CD4-positive, alpha-beta T cell treated with Interleukin-6 at 100 ng/mL for 8 hours (primary cell): ENCODE measurements at places on chromosomes 5 and 9.
A peak's percentile ranks its signal among the peaks of the same experiment; 100 is the strongest.

GRCh38 chr5:50441493-50441955, 436 bp upstream of the EMB start:
- peak; percentile 25 for DNase-seq

GRCh38 chr5:72319976-72320752, at the start of the genes MRPS27 and PTCD2:
Gene MRPS27 (minus strand): TSS chr5:72320240. CDS start chr5:72320221, 19 bp downstream.
Gene PTCD2 (plus strand): TSS chr5:72320373. CDS start chr5:72320383, 10 bp downstream.
- DNase-seq = peak; percentile 96

- no peak for DNase-seq
Measured at GRCh38 chr5:72046106-72046505, 61.2 kb upstream of the MAP1B start.

DNA sequence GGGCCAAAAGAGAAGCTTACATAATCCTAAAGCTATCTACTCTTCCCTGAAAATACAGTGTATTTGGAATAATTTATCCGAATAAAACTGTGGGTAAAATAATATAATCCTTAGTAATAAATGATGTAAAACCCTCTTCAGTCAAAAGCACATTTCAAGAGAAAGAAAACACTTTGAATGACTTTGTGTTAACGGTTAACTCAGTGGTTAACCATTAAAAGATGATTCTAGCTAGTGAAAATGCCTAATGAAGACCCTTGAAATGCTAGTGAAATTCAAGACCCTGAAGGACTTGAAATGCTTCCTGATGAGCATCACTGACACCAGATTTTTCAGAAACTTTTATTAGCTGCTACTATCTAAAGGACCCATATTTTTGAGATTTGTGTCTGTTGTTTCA, 70.7 kb downstream of the COX7C start:
- no peak for DNase-seq

DNA sequence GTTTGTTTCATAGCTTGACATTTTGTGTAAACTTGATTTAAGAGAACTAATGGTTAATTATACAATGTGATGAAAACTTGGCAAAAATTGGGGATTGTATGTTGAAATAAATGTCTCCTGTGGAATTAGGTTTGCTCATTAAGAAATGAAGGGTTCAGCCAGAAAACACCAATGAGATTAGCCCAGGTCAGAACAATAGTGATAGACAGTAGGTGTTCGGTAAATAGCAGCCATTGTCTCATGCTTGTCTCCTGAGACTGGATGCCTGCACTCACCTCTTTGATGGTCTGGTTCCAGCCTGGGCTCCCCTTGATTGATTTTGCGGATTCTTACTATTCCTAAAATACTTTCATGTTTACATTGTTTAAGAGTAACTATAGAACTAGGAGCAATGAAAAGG, 135.5 kb downstream of the FBN2 start:
- no peak for DNase-seq

DNA sequence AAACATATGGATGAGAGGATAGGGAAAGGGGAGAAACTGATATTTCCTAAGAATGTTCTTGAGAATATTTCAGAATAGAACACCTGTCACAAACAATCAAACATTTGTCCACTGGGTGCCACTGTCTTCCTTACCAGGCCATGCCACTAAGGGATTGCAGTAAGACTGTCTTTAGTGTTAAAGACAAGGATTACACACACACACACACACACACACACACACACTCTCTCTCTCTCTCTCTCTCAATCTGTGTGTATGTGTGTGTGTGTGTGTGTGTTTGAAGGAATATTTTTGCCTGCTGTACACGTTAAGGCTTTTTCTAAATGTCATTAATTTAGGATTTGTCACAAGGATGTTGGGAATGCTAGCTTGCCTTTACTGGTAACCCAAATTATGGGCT, 54.4 kb downstream of the CCDC192 start:
- no peak for DNase-seq

DNA sequence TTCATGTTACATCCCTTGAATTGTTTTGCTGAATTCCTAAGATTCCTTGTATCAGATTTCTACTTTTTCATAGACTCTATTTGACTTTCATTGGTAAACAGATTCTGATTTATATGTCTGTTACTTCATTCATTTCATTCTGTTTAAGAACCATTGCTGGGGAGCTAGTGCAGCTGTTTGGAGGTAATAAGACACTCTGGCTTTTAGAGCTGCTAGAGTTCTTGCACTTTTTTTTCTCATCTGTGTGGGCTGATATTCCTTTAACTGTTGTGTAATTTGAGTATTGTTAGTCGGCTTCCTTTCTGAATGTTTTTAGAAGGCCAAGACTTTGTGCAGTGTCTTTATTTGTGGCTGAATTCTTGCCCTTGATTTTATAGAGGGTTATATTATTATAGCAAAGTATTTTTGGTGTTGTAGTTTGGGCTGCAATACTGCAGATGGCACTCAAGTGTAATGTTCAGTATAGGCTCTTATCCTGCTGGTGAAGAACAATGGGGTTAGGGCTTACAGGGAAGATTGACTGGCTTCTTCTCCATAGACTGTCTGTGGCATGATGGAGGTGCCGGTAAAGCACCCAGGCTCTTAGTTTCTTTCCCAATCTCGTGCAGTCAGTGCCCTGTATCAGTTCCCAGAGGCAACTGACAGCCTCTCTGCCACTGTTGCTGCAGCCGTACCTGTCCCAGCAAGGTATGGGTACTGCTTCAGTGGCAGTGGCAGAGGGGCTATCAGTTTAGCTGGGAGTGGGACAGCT, 162.2 kb downstream of the OXCT1 start:
- no peak for DNase-seq

GRCh38 chr5:107396351-107396690, 274.4 kb downstream of the EFNA5 start:
- no peak for DNase-seq

DNA sequence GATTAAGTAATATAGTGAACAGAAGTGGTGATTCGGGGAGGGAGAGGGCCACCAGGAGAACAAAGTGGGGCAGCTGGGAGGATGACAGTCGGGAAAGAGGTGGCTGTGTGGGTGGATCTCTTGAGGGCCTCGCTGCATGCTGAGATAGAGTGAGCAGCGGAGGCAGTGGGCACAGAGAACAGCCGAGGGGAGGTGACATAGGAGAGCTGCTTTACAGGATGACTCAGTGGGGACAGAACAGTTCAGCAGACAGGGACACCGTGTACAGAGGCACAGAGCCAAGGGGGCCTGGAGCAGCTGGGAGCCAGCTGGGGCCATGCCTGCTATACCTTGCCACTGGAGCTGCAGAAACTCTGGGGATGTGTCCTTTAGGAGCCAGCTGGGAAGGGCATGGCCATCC, 273.9 kb downstream of the GADD45G start:
- no peak for DNase-seq

DNA sequence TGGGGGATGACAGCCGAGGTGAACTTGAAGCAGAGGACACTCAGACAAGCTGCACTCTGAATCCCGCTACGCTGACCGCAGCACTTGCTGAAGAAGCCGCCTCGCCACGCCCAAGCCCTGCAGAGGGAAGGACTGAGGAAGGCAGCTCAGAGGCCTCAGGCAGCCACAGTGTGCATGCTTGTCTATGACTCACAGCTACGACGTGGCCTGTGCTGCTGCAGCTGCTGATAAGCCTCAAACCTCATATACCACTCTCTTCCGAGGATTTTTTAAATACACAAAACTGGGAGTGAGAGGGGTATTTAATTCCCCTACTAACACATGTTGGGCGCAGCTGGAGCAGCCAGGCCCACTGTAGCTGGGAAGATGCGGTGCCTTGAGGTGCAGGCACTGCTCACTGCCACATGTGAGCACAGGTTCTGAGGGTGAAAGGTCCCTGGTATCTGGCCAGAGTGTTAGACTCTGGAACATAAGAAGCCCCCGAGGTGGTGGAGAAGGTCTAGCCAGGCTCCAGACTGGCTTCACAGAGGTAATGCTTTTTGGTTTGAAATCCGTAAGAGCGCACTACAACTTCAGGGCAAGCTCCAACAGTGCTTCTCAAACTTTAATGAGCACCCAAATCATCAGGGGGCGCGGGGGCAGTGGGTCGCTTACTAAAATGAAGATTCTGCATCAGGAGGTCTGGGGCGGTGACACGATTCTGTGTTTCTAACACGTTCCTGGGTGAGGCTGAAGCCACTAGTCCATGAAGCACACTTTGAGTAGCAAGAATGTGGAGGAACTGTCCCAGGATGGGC, 196.8 kb downstream of the AUH start:
- DNase-seq = peak; percentile 48

GRCh38 chr5:158373608-158374395, 514.9 kb upstream of the CLINT1 start:
- DNase-seq = no peak

DNA sequence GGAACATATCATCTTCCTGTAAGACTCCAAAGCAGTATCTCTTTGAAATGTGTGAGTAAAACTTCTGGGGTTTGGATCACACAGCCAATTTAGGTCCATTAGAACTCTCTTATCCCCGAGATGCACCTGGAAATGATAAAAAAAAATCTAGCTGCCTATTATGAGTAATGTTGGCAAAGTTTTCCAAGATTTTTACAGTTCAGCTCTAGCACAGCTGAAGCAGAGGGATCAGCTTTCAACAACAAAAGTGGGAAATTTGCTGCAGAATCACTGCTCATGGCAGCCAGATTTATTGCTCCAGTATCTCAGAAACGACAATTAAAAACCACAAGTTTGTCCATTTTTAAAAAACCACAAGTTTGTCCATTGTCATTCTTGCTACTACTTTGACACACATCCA, 292.2 kb downstream of the IRX2 start:
- no peak for DNase-seq

- no peak for DNase-seq
Measured at GRCh38 chr5:75948438-75948837, 134.7 kb upstream of the SV2C start.

- DNase-seq = no peak
Measured at GRCh38 chr5:21236971-21237427, 1249.0 kb upstream of the CDH18 start.
